Activated CD8-positive, alpha-beta T cell treated with anti-CD3 and anti-CD28 coated beads for 36 hours (primary cell): ENCODE measurements at places on chromosomes 12 and 14.

- peaks cover 4% of the 10 kb centered on the region for H3K27me3 ChIP-seq
- no peak overlapping the region for H3K4me3 ChIP-seq
- no peak for DNase-seq
- H3K27ac ChIP-seq: no peak overlapping the region
- no peaks in the 10 kb centered on the region for H3K4me1 ChIP-seq
Observed at GRCh38 chr12:108369736-108370396, 30.8 kb upstream of the CMKLR1 start.

GRCh38 chr12:53467880-53468279 lies 16.0 kb downstream of the PCBP2 start:
- no peaks in the 10 kb centered on the region for H3K27me3 ChIP-seq
- peaks cover 82% of the 10 kb centered on the region for H3K36me3 ChIP-seq
- no peak overlapping the region for H3K4me3 ChIP-seq
- peak overlapping the region; percentile 50 for H3K27ac ChIP-seq

DNA sequence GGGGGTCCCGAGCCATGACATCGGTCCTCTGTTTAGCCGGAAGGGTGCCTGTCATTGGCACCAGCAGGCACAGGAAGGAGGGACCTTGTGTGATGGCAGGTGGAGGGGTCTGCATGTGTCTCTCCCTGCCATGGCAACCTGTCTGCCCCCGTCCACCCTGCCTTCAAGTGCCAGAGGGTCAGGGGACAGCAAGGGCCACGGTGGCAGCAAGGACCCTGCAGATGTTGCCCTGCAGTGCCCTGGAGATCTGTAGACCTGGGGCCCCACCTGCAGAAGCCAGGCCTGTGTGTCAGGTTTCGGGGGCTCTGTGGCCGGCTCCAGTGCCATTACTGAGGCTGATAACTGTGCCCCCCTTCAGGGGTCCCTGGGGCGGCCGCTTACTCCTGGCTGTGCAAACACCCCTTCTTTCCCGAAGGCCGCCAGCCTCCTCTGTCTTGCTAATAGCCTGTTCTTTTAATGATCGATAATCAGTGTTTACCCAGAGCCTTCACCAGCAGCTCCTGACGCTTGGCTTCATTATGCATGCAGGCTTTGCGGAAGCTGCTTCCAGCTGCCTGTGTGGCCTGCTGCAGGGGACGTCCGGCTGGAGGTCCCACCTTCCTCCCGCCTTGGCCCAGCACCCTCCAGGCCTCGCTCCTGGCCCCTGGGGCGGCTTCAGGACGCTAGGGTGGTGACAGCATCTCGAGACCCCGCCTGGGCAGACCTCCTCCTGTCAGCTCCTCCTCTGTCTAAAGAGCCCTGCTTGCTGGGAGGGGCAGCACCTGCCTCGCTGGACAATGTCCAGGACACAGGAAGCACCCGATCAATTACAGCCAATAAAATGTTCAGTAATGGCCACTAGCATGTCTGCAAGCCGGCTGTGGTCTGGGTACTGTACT lies 153.0 kb downstream of the KIF26A start:
- no peak overlapping the region for H3K4me3 ChIP-seq
- no peaks in the 10 kb centered on the region for H3K27me3 ChIP-seq
- no peaks in the 10 kb centered on the region for H3K36me3 ChIP-seq
- DNase-seq: no peak
- H3K4me1 ChIP-seq: no peaks in the 10 kb centered on the region
- H3K27ac ChIP-seq: no peak overlapping the region

DNA sequence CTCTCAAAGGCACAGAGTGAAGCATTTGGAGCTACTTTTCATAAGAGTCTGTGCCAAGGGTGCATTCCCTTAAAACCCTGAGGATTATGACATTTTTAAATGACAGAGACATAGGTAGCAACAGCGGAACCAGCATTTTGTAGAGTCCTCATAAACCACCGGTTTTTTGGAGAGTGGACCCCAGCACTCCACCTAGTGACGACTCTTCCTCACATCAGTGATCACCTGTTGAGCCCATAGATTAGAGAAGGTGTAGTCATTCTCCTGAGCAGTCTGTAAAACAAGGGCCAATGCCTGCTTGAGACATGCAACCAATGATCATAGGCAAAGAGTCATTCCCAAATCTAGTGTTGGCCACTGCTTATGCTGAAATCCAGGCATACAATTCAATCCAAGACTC lies 399.1 kb downstream of the GXYLT1 start:
- H3K36me3 ChIP-seq: no peaks in the 10 kb centered on the region
- no peak overlapping the region for H3K4me3 ChIP-seq
- no peak for DNase-seq
- no peaks in the 10 kb centered on the region for H3K4me1 ChIP-seq

DNA sequence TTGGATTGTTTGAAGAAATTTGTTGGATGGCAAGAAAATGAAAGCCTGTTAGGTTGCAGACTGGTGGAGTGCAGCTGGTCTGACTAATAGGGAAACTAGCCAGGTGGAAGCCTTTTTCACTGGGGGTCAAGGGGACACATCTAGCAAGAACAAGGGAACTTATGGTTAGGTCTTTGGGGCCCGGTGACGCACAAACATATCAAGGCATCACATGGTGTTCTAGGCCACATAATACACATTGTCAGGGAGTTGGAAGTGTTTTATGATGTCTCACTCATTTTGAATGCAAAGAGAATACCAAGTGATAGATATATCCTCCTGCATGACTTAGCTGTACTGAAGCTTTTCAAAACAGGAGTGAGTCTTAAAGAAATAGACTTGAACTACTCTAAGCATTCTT lies 351.2 kb downstream of the KCNH5 start:
- H3K27ac ChIP-seq: no peak overlapping the region
- no peaks in the 10 kb centered on the region for H3K27me3 ChIP-seq
- DNase-seq: no peak

DNA sequence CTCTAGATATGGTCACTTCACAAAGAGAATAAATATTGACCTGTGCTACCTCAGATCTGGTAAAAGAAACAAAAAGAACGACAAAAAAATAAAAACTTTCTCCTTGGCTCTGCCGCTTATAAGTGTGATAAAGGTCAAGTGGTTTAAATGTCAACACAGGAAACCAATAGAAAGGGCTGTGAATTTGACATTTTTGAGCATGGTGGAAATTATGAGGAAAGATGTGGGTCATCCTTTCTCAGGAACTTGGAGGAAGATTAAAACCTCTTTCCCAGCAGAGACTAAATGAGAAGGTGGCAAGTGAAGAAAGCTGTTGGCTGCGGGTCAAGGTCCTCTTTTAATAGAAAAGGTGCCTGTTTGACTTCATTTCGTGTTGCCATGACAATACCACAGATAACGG lies 28.2 kb downstream of the TESPA1 start:
- DNase-seq: peak; percentile 19
- H3K4me1 ChIP-seq: peaks cover 86% of the 10 kb centered on the region
- peaks cover 97% of the 10 kb centered on the region for H3K36me3 ChIP-seq
- peak overlapping the region; percentile 24 for H3K4me3 ChIP-seq

DNA sequence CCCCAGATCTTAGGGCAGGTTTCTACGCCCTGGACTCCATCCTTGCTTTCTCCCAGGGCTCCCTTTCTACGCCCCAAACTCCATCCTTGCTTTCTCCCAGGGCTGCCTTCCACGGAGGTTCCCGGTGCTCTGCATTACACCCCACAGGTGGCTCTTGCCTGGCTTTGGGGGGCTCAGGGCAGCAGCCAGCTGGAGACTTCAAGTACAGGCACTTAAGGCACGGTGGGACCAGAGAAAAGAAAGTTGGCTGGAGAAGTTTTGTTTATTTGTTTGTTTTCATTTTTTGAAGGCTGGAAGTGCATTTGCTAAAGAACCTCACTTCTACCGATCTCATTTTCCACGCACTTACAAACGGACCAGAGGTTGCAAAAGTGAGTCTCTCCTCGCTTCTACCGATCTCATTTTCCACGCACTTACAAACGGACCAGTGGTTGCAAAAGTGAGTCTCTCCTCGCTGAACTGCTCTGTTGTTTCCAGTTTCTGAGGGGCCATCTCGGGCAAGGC lies 103.8 kb upstream of the MED13L start:
- DNase-seq: no peak
- H3K36me3 ChIP-seq: no peaks in the 10 kb centered on the region
- H3K27me3 ChIP-seq: peaks cover 2% of the 10 kb centered on the region
- H3K4me1 ChIP-seq: peaks cover 6% of the 10 kb centered on the region

- no peak overlapping the region for H3K4me3 ChIP-seq
- H3K27ac ChIP-seq: no peak overlapping the region
- H3K27me3 ChIP-seq: no peaks in the 10 kb centered on the region
- no peak for DNase-seq
Observed at GRCh38 chr12:121246893-121247557, 37.1 kb downstream of the P2RX4 start.

- H3K27ac ChIP-seq: no peak overlapping the region
- H3K4me1 ChIP-seq: peaks cover 5% of the 10 kb centered on the region
- peak; percentile 85 for DNase-seq
- H3K36me3 ChIP-seq: no peaks in the 10 kb centered on the region
Observed at GRCh38 chr12:54603173-54603814, 14.8 kb upstream of the PPP1R1A start.
